ENCODE measurements at places on chromosomes 1 and 21. TPM values are rescaled to one million over a fixed set of nuclear protein-coding genes. Genes with fewer than 3 reads are reported as not detected.
A peak's percentile ranks its signal among the peaks of the same experiment; 100 is the strongest.

DNA sequence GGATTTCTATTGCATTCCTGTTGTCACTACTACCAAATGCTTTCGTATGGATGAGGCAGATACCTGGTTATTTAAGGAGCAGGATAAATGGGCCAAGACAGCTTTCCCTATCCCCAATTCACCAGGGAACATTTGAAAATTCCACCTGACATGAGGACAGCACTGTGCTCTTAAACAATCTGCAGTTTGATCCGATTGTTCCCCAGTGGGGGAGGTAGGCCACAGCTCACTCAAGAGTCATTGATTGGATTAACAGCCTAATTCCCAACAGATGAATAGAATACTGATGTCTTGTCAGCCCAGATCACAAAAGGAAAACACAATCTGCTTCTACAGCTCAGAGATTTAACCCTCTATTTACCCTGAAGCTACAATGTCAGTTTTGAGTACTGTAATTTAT, 123.9 kb downstream of the LHX4 start:
- H3K27ac ChIP-seq: no peak overlapping the region
- no peak for DNase-seq
- H3K27me3 ChIP-seq: no peaks in the 10 kb centered on the region
- H3K4me1 ChIP-seq: no peaks in the 10 kb centered on the region
- H3K4me3 ChIP-seq: no peak overlapping the region

DNA sequence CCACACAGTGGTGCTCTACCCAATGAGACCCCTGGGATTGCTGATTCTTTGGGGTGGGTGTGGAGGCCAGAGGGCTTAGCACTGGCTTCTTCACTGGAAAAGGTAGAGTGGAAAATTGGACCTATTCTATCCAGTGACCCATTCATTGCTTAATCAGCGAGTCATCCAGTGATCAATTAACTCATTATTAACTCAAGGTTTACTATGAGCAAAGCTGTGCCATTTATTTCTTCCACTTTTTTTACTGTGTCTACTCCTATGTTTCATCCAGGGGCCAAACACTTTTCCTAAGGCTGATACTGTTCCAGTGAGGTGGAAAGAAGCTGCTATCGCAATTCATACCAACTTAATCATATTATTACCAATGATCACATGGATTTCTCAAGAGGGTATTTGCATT, 363.9 kb downstream of the RPS6KC1 start:
- no peaks in the 10 kb centered on the region for H3K36me3 ChIP-seq
- no peak overlapping the region for H3K4me3 ChIP-seq
- no peak for DNase-seq
- H3K27ac ChIP-seq: no peak overlapping the region
- no peaks in the 10 kb centered on the region for H3K27me3 ChIP-seq
- no peaks in the 10 kb centered on the region for H3K4me1 ChIP-seq

- H3K4me1 ChIP-seq: peaks cover 27% of the 10 kb centered on the region
- H3K27ac ChIP-seq: no peak overlapping the region
Observed at GRCh38 chr1:154886281-154887015, 16.4 kb upstream of the KCNN3 start.

DNA sequence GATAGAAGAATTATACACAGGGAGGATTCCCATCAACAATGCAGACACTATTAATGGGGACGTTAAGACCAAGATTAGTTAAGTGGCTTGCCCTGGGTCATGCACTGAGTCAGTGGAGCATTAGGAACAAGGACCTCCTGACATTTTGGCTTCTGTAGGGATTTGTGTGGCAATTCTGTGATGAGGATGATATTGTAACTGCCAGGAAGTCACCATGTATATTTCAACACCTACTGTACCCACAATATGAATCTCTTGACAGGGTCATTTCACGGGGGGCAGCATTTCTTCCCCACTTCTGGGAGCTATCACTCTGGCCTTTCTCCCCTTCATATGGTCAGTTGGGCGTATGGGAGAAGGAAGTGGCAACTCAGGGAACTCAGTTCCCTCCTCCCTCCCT, 134.9 kb downstream of the RUNX1 start:
- no peak overlapping the region for H3K27ac ChIP-seq
- no peak for DNase-seq
- H3K36me3 ChIP-seq: peaks cover 19% of the 10 kb centered on the region

GRCh38 chr1:50424884-50425375, 1.7 kb upstream of the DMRTA2 start:
- H3K4me3 ChIP-seq: peak overlapping the region; percentile 88
- peaks cover 88% of the 10 kb centered on the region for H3K27me3 ChIP-seq

- DNase-seq: no peak
- H3K36me3 ChIP-seq: no peaks in the 10 kb centered on the region
- H3K4me3 ChIP-seq: no peak overlapping the region
- peaks cover 14% of the 10 kb centered on the region for H3K27me3 ChIP-seq
- H3K27ac ChIP-seq: no peak overlapping the region
Observed at GRCh38 chr1:16077406-16078245, 4.2 kb upstream of the FAM131C start.

GRCh38 chr1:167864392-167865032, 49.4 kb downstream of the ADCY10 start:
- no peaks in the 10 kb centered on the region for H3K4me1 ChIP-seq
- H3K4me3 ChIP-seq: no peak overlapping the region
- no peak for DNase-seq
- no peak overlapping the region for H3K27ac ChIP-seq
- H3K36me3 ChIP-seq: no peaks in the 10 kb centered on the region

DNA sequence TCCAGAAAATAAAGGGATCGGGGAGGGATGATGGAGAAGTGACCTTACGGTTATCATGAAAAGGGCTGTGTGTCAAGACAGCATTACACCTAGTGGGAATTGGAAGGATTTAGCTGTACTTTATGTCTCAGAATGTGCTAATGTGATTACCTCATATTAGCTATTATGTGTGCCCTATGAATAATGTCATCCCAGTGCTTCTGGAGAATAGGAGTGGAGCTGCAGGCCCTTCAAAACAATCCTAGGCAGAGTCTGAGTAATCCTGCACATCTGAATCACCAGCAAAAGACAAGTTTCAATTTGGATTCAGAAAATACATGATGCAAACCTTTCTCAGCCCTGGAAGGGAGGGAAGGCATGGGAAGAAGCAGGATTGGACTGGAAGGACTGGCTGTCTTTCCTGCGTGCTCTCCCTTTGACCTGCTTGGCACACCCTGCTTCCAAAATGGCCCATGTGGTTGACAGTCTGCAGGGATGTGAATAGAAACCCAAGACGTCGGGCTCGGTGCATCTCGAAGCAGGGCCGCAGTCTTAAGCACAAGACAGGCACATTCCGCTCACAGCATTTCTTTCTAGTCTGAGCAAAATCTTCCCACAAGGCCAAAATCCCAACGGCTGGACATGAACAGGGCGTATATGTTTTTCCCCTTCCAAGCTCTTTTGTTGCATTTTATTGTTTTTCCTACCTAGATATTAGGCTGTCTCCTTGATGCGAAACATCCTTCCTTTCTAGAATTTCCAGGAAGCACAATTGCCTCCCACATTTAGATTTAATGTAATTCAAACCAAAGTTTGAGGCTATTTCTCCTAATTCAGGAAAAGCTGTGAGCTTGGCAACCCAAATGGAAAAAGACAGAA, 54.3 kb upstream of the TARBP1 start:
- no peak for DNase-seq
- no peaks in the 10 kb centered on the region for H3K36me3 ChIP-seq
- no peak overlapping the region for H3K4me3 ChIP-seq
- H3K27ac ChIP-seq: no peak overlapping the region
- peaks cover 12% of the 10 kb centered on the region for H3K27me3 ChIP-seq

DNA sequence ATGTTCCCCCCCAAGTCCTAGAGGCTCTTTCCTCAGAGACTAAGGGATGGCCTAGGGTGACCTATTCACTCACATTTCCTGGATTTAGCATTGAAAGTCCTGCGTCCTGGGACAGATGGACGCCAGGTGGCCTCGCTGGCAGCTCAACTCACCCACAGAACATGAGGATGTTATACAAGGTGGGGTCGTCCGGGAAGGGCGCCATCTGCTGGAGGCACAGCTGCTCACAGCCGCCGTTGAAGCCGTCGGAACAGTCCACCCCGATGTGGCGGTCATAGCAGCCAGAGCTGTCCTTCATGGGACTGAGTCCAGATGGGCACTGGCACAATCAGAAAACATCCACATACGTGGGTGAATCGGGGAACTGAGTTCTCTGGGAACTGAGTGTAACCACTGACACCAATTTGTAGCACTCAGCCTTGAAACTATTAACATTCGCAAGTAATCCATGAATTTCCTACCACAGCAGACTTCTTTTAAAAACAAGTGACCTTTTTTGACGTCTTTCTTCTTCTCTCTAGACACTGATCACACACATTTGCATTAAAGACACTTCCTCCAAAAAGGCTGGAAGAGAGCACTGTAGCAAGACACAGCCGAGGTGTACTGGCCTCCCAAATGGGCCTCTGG, 215.4 kb downstream of the ASTN1 start:
- H3K4me1 ChIP-seq: no peaks in the 10 kb centered on the region
- H3K36me3 ChIP-seq: no peaks in the 10 kb centered on the region
- H3K4me3 ChIP-seq: no peak overlapping the region
- no peak overlapping the region for H3K27ac ChIP-seq

GRCh38 chr1:31583082-31583994, 7.0 kb downstream of the TINAGL1 start:
- H3K4me1 ChIP-seq: peaks cover 2% of the 10 kb centered on the region
- H3K36me3 ChIP-seq: no peaks in the 10 kb centered on the region
- no peak overlapping the region for H3K4me3 ChIP-seq
- peaks cover 5% of the 10 kb centered on the region for H3K27me3 ChIP-seq
- DNase-seq: no peak

GRCh38 chr1:3469104-3469848, 14.8 kb downstream of the ARHGEF16 start:
- DNase-seq: no peak
- H3K4me1 ChIP-seq: no peaks in the 10 kb centered on the region
- H3K27ac ChIP-seq: no peak overlapping the region
- H3K36me3 ChIP-seq: no peaks in the 10 kb centered on the region
- no peaks in the 10 kb centered on the region for H3K27me3 ChIP-seq

GRCh38 chr1:19605967-19606366, 38.1 kb upstream of the NBL1 start:
- no peak for DNase-seq
- H3K27ac ChIP-seq: peak overlapping the region; percentile 69
- H3K4me1 ChIP-seq: peaks cover 53% of the 10 kb centered on the region
- no peaks in the 10 kb centered on the region for H3K27me3 ChIP-seq
- peaks cover 25% of the 10 kb centered on the region for H3K36me3 ChIP-seq
- H3K4me3 ChIP-seq: peak overlapping the region; percentile 9

DNA sequence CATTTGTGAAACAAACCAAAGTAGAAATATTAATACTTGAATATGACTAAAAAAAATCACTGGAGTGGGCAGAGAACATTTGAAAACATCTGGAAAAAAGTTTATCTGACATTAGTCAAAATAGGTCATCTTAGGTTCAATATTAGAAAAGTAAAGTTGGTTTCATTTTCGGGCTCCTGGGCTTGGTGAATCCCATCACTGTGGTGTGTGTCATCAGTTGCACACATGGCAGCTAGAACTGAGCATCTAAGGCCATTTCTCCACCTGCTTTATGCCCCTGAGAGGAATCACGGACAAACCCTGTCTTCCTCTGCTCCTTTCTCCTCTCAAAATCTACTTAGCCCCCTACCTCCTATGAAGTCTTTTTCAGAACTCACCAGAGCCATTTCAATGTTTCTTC, 5.4 kb downstream of the HSD11B1 start:
- H3K4me1 ChIP-seq: peaks cover 70% of the 10 kb centered on the region
- H3K27ac ChIP-seq: peak overlapping the region; percentile 65
- peaks cover 17% of the 10 kb centered on the region for H3K36me3 ChIP-seq
- H3K27me3 ChIP-seq: no peaks in the 10 kb centered on the region
- H3K4me3 ChIP-seq: peak overlapping the region; percentile 46

DNA sequence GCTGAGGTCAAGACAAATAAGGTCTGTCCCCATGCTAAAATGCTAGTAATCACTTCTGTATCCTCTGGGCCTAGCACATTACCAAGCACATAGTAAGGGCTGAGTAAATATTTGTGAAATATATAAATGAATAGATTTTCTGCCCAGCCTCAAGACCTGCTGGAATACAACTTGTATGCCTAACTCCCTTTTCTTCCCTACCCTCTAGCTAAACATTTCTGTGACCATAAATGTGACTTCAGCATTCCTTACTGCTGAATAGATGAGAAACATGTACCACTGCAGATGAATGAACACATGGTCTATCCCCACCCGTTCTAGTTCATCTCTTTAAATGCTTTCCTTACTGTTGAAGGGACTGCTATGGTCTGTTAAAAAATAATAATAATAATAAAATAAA, 209.0 kb upstream of the HOOK1 start:
- no peaks in the 10 kb centered on the region for H3K27me3 ChIP-seq
- H3K4me3 ChIP-seq: no peak overlapping the region

GRCh38 chr1:100670083-100670482, 49.5 kb upstream of the VCAM1 start:
- H3K27me3 ChIP-seq: peaks cover 4% of the 10 kb centered on the region
- no peak for DNase-seq
- H3K4me1 ChIP-seq: no peaks in the 10 kb centered on the region
- no peaks in the 10 kb centered on the region for H3K36me3 ChIP-seq
- no peak overlapping the region for H3K4me3 ChIP-seq

DNA sequence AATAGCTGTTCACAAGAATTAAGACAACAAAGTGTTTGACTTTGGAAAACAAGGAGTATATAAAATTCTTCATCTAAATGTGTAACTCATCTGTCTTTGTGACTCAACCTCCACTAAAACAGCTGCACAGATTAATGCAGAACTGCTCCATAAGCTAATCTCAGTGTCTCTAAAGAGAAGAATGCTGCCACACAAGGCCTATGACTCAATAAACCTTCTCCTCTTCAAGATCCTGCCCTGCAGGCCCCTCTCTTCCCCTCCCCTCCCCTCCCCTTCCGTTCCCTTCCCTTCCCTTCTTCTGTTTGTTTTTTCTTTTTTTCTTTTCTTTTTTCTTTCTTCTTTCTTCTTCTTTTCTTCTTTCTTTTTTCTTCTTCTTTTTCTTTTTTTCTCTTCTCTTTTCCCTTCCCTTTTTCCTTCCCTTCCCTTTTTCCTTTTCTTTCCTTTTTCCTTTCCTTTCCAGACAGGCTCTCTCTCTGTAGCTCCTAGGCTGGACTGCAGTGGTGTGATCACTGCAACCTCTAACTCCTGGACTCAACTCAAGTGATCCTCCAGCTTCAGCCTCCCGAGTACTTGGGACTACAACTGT, 1052.8 kb downstream of the BRINP3 start:
- H3K36me3 ChIP-seq: no peaks in the 10 kb centered on the region
- no peaks in the 10 kb centered on the region for H3K27me3 ChIP-seq
- no peaks in the 10 kb centered on the region for H3K4me1 ChIP-seq
- DNase-seq: no peak
- H3K4me3 ChIP-seq: no peak overlapping the region

GRCh38 chr1:91725618-91725988, 160.3 kb downstream of the TGFBR3 start:
- H3K27me3 ChIP-seq: no peaks in the 10 kb centered on the region
- H3K36me3 ChIP-seq: peaks cover 83% of the 10 kb centered on the region
- H3K4me1 ChIP-seq: peaks cover 23% of the 10 kb centered on the region
- no peak overlapping the region for H3K27ac ChIP-seq
- no peak overlapping the region for H3K4me3 ChIP-seq

Gene ATPAF1
- 51.1 TPM for total RNA-seq

Gene LIN28A
- total RNA-seq: not detected

Gene SPRR3
- total RNA-seq: not detected

Gene SERPINC1
- not detected for total RNA-seq

Gene RASSF5
- 213 TPM for total RNA-seq

Gene OR6N1
- total RNA-seq: not detected

Gene AVPR1B
- not detected for total RNA-seq

Gene C1orf94
- not detected for total RNA-seq

Gene ANKRD65
- not detected for total RNA-seq

Gene RAB3B
- total RNA-seq: 0.03 TPM
